Left kidney (tissue), 8 donors: ENCODE measurements at places on chromosomes 5 and 9.

- no peak for DNase-seq
Observed at GRCh38 chr9:38277601-38278200, 114.8 kb upstream of the ALDH1B1 start.

DNA sequence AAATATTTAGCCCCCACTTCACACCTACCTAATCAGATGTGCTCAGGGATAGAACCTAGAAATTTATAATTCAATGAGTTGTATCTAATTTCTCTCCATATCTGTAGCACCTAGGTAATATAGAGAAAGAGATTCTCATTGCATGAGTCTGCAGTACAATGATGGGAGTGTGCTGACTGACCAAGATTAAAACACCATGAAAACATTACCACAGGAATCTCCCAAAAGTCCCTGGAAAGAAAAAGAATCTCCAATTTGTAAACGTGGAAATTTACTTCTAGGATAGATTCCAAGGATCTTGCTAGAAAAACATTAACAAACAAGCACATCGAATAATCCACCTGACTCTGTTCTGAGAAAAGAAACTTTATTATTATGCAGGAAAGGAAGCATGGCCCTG is 45.0 kb upstream of the DMRTA1 start:
- DNase-seq, result no peak

DNA sequence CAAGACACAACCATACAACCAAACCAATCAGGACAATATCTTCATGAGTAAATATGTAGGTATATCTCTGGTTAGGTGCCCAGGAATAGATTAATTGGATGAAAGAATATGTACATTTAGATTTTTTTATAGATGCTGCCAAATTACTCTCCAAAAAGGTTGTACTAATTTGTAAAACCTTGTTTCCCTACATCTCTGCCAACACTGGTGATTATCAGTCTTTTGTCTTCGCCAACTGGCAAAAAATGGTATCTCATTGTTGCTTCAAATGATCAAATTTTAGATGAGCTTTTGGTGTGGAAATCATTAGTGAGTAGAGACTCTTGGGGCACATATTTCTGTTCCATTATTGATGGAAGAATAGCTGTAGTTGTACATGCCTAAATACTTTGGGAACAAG is 90.7 kb upstream of the ELL2 start:
- no peak for DNase-seq

- DNase-seq, result no peak
Observed at GRCh38 chr5:137836298-137836697, 31.4 kb upstream of the MYOT start.

DNA sequence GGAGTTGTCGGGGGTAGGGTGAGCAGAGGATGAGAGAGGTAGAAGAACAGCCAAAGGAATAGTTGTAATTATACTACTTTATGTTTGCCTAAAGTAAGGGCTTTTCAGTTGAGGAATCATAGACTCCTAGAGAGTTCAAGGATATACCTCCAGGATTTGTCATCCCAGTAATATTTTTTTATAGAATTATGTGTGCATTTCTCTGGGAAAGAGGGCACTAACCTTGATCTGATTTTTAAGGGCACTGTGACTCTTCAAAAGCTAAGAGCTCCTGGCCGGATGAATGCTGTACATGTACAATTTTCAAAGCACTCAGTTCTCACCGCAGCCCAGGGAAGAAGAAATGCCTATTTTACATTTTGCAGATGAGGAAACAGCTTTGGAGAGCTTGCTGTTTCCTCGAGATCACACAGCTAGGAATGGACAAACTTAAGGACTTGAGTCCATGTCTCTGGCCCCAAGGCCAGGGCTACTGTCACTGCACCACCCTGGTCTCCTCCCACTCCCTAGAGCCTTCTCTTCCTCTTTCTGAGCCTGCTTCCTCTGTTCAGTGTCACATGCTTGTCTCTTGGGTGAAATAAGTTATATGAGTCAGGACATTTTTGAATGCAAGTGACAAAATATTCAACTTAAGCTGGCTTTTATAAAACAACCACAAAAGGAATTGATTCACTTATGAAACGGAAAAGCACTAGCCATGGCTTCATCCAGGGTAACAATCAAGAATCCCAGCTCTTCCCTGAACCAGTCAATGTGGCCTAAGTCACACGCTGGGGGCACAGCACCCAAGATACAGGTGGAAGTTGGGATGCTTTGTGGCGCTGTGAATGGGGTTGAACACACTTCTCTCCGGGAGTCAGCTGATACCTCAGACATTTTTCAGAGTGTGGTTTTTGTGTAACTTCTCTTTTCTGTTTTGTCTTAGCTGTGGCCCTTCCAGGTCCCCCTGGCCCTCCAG is 45.7 kb upstream of the TGFBR1 start:
- DNase-seq, result no peak

GRCh38 chr5:173468821-173469251 is 140.6 kb upstream of the STC2 start:
- DNase-seq, result no peak

GRCh38 chr9:107090218-107090617 is 192.9 kb upstream of the RAD23B start:
- DNase-seq, result no peak
